ENCODE measurements at places on chromosomes 11 and 22.
A peak's percentile ranks its signal among the peaks of the same experiment; 100 is the strongest.

GRCh38 chr22:37166675-37167066 lies 17.0 kb upstream of the IL2RB start:
- peak; percentile 76 for DNase-seq

DNA sequence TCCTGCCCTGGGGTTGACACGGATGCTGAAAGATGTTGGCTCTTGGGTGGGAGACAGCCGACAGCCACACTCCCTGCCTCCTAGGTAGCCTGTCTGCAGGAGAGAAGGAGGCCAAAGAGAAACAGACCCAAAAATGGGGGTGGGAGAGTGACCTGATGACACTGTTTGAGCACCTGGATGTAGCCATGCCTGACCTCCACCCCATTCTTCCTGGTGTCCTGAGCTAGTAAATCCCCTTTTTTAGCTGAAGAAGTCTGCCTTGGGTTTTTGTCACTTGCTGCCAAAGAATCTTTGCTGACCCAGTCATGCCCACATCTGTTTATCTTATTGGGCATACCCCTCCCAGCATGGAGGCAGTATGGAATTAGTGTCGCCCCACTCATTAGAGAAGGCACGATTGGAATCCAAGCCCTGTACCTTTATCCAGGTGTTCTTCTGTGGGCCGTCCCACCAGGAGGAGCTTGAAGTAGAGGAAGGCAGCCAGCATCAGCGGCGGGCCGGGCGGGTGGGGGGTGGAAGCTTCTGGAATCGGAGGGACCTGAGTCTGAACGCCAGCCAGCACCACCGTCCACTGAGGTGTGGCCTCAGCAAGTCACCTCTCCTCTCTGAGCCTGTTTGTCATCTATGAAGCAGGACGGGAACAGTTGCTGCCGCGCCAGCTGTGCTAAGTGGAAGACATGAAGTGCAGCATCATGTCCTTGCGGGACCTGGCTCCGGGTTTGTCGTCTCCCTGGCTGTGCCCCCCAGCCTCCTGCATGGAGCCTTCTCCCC lies 37.8 kb downstream of the IGHMBP2 start:
- DNase-seq = no peak

- DNase-seq = peak; percentile 39
Measured at GRCh38 chr22:37609240-37610152, 862 bp downstream of the GGA1 start.

GRCh38 chr22:37751449-37752188 lies 54.8 kb downstream of the TRIOBP start:
- DNase-seq = no peak

DNA sequence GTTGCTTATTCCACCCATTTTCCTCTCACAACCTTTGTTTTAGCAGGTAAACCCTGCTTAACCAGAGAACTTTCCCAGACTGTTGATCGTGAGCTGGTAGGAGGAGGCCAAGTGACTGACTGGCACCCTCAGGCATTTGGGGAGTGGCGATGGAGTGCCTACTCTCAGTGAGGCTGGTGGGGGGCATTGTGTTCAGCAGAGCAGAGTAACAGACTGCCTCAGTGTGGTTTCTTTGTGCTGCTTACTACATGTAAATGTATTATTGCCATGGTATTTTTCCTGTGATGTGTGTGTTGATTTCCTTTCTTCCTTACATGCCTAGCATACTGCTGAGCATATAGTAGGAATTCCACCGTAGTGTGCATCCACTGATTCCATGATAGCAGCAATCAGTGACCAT lies 2.6 kb downstream of the MARK2 start:
- peak; percentile 10 for DNase-seq

GRCh38 chr11:64498136-64498535 lies 92.9 kb upstream of the SLC22A12 start:
- DNase-seq = no peak

GRCh38 chr11:13303668-13304649 lies 26.4 kb downstream of the BMAL1 start:
- DNase-seq = no peak

- DNase-seq = peak; percentile 58
Measured at GRCh38 chr11:72683782-72684200, 9.6 kb upstream of the PDE2A start.

DNA sequence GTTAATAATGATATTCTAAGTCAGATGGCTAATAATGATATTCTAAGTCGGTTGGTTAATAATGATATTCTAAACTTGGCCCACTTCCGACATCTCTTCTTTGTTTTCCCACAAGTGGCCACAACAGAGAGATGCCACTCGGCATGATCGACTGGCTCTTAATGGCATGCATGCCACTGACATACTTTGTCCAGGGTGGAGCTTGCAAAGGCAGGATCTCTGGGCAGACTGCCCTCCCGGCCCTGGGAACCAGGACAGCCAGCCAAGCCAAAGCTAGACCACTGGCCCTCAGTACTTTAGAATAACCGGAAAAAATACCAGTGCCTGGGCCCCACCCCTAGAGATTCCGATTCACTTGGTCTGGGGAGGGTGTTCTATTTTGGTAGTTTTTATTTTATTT lies 78.1 kb downstream of the KIAA1671 start:
- no peak for DNase-seq

GRCh38 chr11:1630271-1630670 lies 696 bp downstream of the KRTAP5-5 start:
- DNase-seq = no peak

DNA sequence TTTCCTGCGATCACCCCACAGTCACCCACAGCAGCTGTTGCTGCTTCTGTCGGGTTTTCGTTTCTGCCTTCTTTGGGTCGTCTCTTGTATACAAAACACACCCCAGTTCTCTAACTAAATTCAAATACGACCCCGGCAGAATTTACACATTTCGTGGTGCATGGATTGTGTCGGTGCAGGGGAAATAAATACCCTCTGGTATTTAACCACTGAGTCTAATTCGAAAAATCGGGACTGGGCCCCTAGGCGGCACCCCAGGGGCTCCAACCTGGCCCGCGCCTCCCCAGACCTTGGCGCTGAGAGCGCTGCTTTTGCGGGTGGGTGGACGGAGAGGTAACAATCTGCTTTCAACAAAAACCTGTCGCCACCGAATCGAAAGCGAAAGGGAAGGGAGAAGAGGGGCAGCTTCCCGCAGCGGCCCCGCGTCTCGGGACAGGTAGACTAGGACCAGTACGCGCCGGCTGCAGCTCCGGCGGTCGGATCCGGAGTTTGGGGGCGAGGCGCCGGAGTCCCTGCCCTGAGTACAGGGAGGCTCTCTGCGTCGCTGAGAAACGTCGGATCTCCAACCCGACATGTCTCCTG lies 4.4 kb downstream of the ALX4 start:
- no peak for DNase-seq

- no peak for DNase-seq
Measured at GRCh38 chr11:85867751-85868150, 12.6 kb downstream of the CCDC83 start.

- DNase-seq = peak; percentile 43
Measured at GRCh38 chr11:75706260-75706729, 11.3 kb upstream of the MOGAT2 start.

- DNase-seq = no peak
Measured at GRCh38 chr11:128294671-128295050, 292.7 kb downstream of the ETS1 start.

DNA sequence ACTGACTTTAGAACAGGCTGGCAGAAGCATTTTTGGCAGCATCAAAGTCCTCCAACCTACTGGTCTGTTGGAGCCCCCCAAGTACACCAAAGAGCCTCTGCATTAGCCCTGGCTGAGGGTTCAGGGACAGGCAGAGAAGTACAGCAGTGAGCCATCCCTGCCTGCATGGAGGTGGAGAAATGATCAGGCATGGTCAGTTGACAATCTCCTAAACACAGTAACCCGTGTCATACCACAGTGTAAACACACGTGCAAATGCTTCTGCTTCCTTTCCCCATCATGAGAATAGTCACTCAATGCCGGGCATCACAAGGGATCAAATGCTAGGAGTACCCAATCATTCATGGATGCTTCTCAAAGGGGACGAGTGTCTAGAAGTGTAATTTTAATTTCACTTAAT lies 8.2 kb downstream of the SERPIND1 start:
- DNase-seq = no peak

GRCh38 chr22:30890686-30891442 lies 77.7 kb downstream of the MORC2 start:
- DNase-seq = peak; percentile 17

DNA sequence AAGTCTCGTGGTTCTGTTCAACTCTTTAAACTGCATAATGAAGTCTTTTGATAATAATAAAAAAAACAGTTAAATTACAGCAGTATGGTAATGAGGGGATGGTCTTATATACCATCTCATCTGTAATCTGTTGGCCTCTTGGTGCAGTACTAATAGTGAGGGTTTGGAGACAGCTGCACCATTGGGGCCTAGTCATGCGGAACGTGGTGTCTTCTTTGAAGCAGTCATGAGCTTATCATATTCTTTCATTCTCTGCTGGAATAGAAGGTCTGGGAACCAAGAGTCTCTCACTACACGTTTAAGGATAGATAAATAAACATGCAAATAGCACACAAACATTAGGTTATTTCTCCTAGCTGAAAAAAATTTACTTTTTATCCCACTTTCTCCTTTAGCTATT lies 40.9 kb upstream of the OR9Q1 start:
- no peak for DNase-seq

DNA sequence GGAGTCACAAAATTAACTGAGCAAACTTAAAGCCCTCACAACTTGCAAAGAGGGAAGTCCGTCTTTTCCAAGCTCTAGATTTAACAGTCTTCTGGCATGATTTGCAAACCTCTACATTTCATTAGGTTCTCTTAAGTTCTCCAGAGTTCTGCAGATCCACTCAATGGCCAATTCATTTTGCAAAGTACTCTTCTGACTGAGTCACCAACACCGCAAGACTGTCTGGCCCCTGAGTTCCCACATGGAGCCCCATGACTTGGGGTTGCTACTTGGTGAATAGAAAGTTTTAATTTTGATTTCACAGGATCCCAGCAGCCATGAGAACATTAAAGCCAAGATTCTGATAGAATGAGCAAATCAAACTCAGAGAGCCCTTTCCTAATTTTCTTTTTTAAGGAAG lies 134.5 kb downstream of the PLEKHA7 start:
- DNase-seq = no peak

- DNase-seq = no peak
Measured at GRCh38 chr11:36672815-36673450, 74.9 kb upstream of the RAG2 start.

DNA sequence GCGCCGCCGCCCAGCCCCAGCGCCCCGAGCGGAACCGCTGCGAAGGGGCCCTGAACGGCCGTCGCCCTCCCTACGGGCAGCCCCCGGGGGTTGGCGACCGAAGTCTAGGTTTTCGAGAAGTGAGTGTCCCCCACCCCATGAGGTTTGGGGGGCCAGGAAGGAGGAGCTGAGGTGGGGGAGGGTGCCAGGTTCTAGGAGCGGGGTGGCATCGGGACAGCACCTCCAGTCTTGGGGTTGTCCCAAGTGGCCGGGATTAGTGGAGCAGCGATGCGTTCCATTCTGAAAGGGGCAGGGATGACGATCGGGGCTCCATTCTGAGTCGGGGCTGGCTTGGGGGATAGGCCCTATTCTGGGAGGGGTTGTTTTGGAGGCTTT lies 408 bp downstream of the PPP2R5B start:
- no peak for DNase-seq

DNA sequence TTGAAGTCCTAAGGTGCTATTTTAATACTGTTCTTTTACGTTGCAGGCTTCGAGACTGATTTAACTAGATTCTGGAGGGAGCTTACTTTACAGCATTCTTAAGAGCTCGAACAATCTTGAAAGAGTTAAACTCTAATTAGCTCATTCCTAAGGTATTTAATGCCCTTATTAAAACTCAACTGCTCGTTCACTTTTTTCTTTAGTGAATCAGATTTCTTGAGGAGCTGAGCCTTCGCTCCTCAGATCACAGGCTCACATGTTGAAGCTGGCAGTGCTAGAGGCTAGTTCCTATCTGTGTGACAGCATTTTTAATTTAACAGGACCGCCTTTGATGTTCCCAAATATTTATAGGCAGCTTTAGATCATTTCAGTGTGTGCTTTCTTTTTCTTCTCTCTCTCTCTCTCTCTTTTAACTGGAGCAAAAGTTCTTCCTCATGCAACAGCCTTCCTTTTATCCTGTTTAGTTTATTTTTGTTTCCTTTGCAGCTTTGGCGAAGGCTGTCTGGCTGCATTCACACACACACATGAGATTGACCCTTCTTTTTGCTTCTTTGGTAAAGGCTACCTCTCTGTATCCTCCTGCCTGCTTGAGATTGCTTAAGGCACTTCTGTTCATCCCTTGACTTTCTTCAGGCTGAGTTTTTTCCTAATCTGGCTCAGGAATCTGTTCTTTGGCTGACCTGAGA lies 21.0 kb downstream of the ZNRF3 start:
- DNase-seq = no peak

GRCh38 chr11:86803136-86804045 lies 3.0 kb downstream of the PRSS23 start:
- no peak for DNase-seq

DNA sequence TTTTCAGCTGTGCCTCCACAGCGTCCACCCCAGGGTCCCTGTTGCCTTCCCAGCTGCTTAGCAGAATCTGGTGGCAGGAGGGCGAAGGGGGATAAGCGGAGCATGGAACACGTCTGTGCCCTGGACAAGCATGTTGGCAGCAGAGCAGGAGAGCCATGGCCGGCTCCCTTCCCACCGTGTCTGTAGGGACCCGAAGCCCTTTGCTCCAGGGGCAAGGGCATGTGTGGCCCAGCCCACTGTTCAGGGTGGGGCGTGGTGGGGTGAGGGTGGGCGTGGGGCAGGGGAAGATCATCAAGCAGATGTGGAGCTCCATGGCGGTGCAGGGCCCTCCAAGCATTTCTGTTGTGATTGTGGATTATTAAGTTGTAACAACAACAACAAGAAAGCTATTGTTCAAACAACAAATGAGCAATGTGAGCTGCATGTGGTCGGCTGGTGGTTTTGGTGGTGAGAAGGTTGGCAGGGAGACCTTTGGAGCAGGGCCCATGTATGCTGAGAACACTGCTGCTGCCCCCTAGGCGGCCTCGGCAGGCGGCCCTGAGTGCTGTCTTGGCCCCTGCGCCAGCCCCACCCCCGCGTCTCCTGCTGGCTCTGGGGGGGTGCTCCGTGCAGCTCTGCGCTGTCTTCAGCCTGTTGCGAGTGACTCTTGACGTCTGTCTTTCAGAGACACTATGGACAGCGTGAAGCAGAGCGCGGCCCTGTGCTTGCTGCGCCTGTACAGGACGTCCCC lies 50.9 kb downstream of the AP2A2 start:
- no peak for DNase-seq

DNA sequence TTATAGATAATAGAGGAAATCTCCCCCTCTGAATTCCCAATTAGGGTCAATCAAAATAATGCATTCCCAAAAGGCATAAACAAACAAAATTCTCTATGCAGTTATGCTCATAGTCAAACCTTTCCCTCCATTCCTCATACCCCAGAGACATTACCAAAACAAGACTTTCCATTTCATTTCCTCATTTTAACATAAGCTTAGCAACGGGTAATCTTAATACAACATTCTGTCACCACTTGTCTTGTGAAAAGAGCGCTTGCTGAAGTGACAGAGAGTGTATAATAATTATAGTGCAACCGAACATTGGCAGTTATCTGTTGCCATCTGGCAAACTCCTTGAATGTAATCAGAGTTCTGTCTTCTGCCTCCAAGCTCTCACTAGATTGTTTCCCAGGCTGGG lies 1.2 kb upstream of the SLN start:
- DNase-seq = no peak

- DNase-seq = no peak
Measured at GRCh38 chr11:115737875-115738274, 233.7 kb upstream of the CADM1 start.

- DNase-seq = no peak
Measured at GRCh38 chr11:124728134-124728533, 11.6 kb upstream of the NRGN start.

GRCh38 chr22:39489094-39490068 lies 12.7 kb upstream of the MIEF1 start:
- no peak for DNase-seq

GRCh38 chr11:116473206-116473769 lies 299.5 kb downstream of the BUD13 start:
- DNase-seq = no peak

- DNase-seq = no peak
Measured at GRCh38 chr22:23752090-23752691, 1.3 kb upstream of the ZNF70 start.

Data from T-cell (primary cell).